ENCODE measurements at places on chromosomes 16 and 17.

- no peak for DNase-seq
Measured at GRCh38 chr16:81917375-81917774, 93.9 kb downstream of the SDR42E1 start.

- DNase-seq = no peak
Measured at GRCh38 chr16:81928975-81929374, 82.3 kb downstream of the SDR42E1 start.

DNA sequence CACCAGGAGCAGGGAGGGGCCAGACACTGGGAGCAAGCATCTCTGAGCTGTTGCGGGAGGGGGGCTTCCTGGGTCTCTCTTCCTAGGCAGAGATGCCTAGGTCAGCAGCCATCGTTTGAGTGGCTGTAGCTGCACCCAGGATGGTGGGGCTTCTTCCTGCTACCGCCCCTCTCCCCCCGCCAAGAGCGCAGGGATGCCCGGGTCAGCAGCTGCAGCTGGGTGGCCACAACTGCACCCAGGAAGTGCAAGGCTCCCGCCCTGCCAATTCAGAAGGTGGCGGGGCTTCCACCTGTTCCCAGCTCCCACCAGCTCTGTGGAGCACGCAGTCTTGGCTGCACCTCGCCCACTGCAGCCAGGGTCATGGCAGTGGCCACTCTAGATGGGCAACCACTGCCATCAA is 47.8 kb downstream of the ESRP2 start:
- DNase-seq = no peak

DNA sequence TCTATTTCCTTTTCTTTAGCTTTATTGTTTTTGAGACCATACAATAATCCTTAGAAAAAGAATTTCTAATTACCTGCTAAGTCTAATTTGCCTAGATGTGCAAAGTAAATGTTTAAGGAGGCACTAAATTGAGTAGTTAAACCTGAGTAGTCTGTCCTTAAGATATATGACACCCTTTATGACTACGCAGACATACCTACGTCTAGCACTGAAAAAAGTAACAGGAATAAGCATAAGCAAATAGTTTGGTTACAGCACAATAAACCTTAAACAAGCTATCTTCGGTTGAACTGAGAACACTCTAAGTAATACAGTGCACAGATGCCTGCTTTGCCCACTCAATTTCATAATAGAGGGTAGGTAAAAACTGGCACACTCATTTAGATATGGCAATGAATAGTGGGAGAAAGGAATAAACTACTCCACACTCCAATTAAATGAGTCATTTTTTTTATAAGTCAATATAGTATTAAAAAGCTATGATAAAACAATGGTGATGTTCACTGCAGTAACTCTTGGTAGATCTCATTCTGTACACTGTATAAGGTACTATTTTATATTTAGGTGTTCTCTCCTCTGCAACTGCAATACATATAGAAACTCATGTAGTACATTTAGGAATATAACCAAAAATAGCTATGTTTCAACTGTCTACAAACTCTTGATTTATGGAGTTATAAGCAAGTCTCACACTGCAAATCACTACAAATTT is 19.7 kb upstream of the INTS2 start:
- DNase-seq = no peak

GRCh38 chr16:57203451-57203850 is 17.3 kb downstream of the RSPRY1 start:
- DNase-seq = no peak

GRCh38 chr17:32819787-32820186 is 57.1 kb downstream of the MYO1D start:
- DNase-seq = no peak

DNA sequence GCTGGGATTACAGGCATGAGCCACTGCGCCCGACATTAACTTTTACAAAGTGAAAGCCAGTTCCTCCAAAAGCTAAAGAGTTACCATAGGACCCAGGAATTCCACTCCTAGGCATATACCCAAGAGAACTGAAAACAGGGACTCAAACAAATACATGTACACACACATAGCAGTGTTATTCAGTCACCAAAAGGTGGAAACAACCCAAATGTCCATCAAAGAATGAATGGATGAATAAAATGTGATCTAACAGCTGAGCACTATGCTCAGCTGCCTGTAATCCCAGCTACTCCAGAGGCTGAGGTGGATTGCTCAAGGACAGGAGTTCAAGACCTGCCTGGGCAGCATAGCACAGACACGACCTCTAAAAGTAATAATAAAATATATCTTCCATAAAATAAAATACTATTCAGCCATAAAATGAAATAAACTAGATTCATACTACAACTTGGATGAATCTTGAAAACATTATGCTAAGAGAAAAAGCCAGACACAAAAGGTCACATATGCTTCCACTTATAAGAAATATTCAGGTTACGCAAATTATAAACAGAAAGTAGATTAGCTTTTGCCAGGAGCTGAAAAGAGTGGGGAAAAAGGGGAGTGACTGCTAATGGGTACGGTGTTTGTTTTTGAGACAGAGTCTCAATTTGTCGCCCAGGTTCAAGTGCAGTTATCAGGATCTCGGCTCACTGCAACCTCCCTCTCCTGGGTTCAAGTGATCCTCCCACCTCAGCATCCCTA is 9.3 kb upstream of the USP7 start:
- no peak for DNase-seq

Data from NCI-H1694 treated with DMSO at 0.1 percent for 48 hours (cell line).